ENCODE measurements at places on chromosomes 1 and 21.
A peak's percentile ranks its signal among the peaks of the same experiment; 100 is the strongest.

GRCh38 chr21:31862078-31862477, 10.7 kb upstream of the HUNK start:
- no peak for DNase-seq

GRCh38 chr21:46459356-46460112, 843 bp downstream of the DIP2A start:
- no peak for DNase-seq

GRCh38 chr1:1128454-1129139, 12.7 kb upstream of the C1orf159 start:
- DNase-seq: no peak

- peak; percentile 92 for DNase-seq
Observed at GRCh38 chr1:20732588-20733359, at the start of gene SH2D5. TSS of gene SH2D5 (minus strand) at chr1:20732703. CDS start at chr1:20728044, 4,659 bp downstream.

DNA sequence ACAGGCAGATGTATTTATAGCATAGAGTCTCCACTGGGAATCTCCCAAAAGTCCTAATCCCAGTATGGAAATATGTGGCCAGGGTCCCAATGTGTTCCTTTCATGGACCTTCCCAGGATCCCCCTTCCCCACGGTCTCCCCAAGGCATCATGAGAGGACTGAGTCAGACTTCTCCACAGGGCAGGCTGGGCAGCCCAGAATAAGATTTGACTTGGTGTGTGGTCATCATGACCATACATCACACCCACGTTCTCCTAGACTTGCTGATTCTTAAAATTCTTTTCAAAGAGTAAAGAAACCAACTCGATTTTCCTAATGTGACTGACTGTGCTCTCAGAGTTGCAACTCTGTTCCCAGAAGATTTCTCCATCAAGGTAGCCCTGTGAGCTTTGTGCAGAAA, 93.9 kb upstream of the CD34 start:
- no peak for DNase-seq

GRCh38 chr1:237681210-237681609, 209.5 kb downstream of the ZP4 start:
- DNase-seq: no peak

- DNase-seq: peak; percentile 70
Observed at GRCh38 chr1:182080955-182081582, 19.6 kb upstream of the ZNF648 start.

- DNase-seq: no peak
Observed at GRCh38 chr1:182426442-182427430, 23.2 kb upstream of the RGSL1 start.

DNA sequence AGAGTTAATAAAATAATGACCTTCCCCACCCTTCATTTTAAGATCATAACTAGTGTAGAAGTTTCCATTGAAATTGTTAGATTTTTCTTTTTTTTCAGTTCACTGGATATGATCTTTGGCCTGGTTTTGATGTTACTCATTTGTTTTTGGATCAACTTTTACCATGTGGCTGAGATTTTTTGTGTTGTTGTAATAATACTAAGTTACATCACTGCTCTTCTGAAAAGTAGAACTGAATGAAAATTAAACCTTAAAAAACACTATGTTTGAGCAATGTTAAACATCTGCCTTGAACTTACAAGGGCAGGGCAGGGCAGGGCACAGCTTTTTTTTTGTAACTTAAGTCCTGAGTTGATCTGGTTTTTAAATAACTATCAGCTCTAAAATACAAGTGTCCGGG, 204.8 kb upstream of the ADAMTS5 start:
- DNase-seq: no peak

- DNase-seq: no peak
Observed at GRCh38 chr1:95554408-95554807, 320.4 kb downstream of the RWDD3 start.

DNA sequence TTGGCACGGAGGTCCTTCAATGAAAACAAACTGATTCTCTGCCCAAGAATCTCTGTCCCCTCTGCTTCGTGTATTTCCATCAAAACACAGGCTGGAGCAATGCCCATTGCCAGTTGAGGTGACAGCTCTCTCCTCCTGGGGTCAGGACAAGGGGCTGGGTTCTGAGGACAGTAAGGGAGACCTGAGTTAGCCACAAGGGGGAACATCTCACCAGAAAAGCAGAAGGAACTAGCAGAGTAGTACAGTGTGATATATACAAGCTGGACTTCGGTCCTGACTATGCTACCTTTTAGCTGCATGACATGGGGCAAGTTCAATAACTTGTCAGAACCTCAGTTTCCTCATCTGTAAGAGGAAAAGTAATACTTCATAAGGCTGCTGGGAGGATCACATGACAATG, 50.3 kb downstream of the SYT2 start:
- DNase-seq: no peak

GRCh38 chr1:41673378-41673777, 188.9 kb upstream of the EDN2 start:
- no peak for DNase-seq

DNA sequence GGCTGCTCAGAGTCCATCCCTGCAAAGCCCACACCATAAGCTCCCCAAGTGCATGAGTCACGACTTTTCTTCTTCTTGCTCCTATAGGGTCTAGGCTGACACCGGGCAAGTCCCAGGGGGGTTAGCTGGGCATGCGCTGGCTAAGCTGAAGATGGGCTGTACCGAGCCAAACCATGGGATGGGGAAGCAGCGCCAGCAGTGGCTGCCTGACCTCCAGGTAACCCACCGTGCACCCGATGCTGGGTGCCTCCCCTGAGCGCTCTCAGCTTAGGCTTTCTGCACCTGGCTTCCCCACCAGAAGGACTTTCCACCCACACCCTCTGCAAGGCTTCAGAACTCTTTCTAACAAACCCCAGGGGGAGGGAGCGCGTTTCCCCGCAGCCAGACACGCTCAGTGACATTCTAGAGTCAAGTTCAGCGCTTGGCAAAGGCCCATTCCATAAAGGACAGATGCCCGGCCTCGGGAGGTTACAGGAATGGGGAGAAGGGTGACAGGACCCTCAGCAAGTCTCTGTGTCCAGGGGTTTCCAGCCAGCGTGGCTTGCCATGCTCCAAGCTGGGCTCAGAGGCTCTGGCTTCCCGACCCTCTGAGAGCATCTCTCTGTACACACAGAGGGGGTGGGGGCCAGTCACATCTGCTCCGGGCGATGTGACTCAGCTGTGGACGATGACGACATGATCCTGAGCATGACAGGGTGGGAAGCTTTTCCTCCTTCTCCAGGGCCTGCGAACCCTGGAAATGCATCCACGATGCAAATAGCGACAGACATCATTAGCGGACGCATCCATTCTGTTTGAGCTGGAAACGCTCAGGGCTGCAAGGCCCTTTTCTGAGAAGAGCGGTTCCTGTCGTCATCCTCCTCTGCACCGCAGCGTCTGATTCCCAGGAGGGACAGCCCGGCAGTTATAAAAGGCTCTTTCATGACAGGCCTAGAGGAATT, 107.8 kb downstream of the SIK1 start:
- no peak for DNase-seq

DNA sequence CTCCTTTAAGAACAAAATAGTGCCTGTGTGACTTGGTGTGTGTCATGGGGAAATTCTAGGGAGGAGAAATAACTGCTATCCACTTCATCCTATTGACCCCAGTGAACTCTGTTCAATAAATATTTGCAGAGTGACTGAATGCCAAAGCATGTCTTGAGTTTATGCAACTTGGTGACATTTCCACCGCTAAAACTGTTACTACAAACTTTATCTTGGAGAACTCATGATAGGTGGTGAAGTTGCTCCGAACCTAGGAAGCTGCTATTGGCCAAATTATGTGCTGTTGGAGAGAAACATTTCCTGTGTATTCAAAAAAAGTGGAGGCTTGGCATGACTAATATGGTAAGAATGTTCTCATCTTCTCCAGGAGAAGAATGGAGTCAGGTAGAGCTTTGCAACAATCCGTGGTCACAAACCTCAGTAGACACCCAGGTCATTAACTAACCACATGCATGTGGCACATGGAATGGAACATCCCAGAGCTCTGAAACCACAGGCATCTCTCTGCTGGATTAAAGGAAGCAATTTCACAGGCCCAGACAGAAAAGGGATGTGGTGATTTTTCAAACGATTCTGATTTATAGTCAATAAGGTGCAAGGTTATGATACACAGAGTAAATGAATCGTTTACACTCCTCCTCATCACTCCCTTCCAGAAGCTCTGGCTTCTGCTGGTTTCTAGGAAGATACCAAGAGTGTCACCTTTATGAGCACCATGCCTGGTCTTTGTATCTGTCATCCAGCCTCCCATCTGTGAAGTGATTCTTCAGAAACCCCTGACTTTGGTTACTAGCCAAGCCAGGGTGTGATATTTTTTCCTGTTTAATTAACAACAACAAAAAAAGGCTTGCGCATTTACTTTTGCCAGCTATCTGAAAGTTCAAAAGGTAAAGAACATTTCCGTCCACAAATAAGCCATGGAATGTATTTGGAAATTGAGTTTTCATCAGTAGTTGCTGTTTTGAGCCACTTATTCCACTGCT, 361.1 kb downstream of the TGFB2 start:
- no peak for DNase-seq

- DNase-seq: no peak
Observed at GRCh38 chr1:215543191-215543606, 23.9 kb upstream of the KCTD3 start.

- no peak for DNase-seq
Observed at GRCh38 chr1:195105773-195106172, 1502.5 kb downstream of the KCNT2 start.

DNA sequence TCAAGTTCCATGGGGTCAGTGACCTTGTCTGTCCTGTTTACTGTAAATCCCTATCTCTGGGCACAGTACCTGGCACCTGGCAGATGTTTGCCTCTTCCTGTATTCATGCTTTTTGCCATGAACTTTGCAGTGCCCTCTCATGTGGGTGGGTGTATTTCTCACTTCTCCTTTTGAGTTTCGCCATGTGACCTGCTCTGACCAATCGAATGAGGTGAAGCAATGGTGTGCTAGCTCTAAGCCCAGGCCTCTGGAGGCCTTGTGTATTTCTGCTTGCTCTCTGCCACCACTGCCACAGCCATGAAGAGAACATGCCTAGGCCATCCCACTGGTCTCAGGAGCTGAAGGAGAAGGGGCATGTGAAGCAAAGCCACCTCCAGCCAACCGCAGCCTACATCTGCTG, 185.5 kb upstream of the ZC3H12A start:
- DNase-seq: peak; percentile 48

DNA sequence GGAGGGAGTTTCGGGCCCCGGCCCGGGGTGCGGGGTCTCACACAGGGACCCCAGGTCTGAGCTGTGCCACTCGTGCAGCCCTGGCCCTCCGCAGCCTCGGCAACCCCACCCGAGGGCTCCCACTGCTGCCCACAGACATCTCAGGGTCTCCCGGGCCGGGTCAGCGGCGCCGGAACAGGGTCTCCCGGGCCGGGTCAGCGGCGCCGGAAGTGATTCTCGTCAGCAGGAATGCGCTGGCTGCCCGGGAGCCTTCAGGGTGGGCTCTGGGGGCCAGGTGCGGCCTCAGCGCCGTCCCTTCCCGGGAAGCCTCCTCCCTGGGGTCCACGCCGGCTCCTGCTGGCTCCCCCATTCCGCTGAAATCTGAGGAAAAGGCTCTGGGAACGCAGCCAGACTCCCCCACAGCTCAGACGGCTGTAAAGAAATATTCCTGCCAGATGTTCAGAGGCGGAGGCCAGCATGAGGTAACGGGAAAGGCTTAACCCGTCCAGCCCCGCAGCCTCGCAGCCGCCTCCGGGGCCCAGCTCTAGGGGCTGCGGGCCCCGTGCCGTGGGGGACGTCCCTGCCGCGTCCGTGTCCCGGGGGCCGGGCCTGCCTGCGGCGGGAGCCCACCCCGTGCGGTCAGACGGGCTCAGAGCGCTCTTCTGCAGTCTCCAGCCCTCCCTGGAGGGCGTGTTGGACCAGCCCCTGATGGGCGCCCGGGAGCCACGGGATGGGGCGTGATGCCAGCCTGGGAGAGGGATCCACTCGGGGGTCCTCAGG, 8.7 kb upstream of the COL6A1 start:
- no peak for DNase-seq

GRCh38 chr1:19287436-19288185, 959 bp downstream of the AKR7A3 start:
- no peak for DNase-seq

GRCh38 chr1:112674440-112674985, at the start of gene MOV10:
TSS of gene MOV10 (plus strand) at chr1:112674659. CDS start at chr1:112674913, 254 bp downstream.
- peak; percentile 32 for DNase-seq

DNA sequence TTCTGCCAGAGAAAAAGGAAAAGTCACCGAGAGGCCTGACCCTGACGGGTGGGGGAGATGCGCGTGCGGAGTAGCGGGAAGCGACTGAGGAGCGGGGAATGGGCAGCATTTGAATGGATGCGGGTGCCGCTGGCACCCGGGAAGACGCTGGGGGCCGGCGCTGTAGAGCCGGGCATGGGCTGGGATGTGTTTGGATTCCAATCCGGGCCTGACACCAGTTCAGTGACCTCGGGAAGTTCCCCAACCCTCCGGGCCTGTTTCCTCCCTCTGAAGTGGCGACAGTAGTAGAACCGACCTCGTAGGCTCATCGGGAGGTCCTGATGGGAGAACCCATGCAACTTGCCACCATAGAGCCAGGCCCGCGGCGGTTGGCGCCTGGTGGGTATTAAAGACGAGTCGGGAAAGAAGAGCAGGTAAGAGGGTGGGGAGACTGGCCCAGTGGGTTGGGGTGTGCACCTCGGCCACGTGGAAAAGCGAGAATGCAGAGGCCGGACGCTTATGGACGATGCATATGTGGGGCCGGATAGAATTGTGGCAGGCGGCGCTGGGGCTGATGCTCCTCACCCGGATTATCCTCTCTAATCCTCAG, 642 bp upstream of the SLC16A1 start:
- no peak for DNase-seq

GRCh38 chr1:167428395-167428794, 89.9 kb downstream of the CD247 start:
- DNase-seq: no peak

DNA sequence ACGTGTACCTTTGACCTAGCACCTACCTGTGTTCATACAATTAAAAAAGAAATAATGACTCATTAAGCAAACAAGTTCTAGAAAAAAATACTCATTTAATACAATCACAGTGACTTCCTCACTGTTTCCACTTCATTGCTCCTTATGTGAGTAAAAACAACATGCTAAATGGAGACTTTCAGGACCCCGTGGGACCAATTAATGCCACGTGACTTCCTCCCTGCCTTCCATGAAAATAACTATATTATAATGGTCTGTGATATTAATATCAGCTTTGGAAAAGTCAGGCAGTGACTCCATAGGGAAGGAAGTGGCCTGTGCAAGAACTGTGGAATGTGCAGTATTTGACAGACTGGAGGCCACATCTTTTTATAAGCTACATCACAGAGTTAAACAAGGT, 337.8 kb downstream of the HLX start:
- DNase-seq: no peak

- no peak for DNase-seq
Observed at GRCh38 chr1:82195245-82195644, 394.5 kb downstream of the ADGRL2 start.

GRCh38 chr1:105795741-105796140, 1260.7 kb upstream of the PRMT6 start:
- no peak for DNase-seq

GRCh38 chr1:153698020-153698922, 19.8 kb downstream of the NPR1 start:
- no peak for DNase-seq
